ENCODE measurements at places on chromosomes 16 and 17.

GRCh38 chr17:78664476-78665386 is 87.5 kb upstream of the DNAH17 start:
- no peak for DNase-seq

DNA sequence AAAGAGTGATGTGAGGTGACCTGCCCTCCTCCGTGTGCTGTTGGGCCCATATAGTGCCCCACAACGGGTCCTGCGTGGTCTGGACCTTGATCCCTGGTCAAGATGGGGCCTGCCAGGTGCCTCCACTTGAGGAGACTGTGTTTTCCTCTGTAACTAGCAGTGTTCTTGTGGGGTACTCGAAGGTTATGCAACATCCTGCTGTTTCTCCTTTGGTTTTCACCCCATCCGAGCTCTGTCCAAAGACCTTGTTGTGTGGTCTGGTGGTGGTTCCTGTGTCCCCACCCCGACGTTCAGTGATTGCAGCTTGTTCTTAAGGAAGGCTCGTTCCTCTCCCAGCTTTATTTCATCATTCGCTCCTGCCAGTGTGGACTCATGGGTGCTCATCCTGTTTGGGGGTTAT is 38.7 kb upstream of the ZNF750 start:
- no peak for DNase-seq

DNA sequence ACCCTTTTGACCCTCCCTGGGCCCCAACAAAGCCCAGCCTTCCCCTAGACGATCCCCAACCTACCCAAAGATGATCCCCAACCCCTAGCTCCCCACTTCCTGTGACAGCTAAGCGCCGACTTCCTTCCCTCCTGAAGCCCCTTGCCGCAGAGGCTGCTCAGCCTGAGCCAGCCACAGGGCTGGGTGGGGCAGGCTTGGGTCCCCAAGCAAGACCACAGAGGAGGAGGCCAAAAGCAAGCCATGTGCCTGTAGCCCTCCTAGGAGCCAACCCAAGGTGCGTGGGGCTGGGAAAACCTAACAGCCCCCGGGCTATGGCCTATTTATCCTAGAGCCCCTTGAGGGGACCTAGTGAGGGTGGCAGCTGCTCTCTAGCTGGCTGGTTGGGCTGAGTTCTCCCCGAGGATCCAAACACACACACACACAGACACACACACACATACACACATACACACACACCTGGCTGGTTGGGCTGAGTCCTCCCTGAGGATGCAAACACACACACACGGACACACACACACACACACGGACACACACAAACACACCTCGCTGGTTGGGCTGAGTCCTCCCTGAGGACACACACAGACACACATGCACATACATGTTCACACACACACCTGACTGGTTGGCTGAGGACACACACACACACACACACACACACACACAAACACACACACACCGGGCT is 4.8 kb downstream of the ARRB2 start:
- DNase-seq, result peak; percentile 71

GRCh38 chr16:25097276-25097975 is 14.1 kb upstream of the LCMT1 start:
- DNase-seq, result no peak

DNA sequence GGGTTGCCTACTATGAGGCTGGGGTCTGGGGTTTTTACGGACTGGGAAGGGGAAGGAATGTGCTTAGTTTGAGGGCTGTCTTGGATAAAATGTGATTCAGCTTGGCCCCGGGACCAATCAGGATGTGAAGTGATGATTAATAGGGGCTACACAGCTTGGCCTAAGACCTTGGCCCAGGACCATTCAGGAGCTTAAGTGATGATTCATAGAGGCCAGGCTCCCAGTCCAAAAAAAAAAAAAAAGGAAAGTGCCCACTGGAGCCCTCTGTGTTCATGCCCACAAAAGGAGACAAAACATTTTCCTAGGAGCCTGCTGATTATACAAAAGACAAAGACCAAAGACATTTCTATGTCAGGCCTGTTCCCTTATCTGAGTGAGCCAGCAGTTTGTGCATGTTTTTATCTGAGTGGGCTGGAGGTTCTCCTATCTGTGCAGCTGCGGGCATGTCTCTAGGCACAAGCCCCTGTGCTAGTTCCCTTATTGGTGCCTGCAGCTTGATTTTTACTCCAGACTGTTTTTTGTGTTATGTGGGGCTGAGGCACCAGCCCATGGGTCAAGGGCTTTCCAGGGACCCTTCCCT is 898.2 kb upstream of the GOT2 start:
- no peak for DNase-seq

DNA sequence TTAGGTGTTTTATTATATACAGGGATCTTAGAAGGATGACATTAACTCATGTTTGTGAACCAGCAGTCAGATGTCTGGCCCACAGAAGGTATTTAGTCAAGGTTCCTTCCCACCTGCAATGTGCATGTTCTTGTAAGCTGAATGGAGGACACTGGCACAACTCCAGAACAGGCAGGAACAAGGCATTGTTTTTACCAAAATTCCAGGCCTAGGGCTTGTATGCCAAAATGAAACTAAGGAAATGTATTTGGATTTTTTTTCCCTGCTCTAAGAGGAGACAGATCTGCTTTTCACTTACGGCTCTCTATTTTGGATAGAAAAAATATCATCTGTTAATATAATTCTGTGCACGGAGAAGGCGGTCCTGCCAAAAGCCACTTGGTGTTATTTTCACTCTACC is 312.5 kb downstream of the GRIN2A start:
- DNase-seq, result no peak

GRCh38 chr17:61863801-61864126 is 436 bp upstream of the BRIP1 start:
- no peak for DNase-seq

DNA sequence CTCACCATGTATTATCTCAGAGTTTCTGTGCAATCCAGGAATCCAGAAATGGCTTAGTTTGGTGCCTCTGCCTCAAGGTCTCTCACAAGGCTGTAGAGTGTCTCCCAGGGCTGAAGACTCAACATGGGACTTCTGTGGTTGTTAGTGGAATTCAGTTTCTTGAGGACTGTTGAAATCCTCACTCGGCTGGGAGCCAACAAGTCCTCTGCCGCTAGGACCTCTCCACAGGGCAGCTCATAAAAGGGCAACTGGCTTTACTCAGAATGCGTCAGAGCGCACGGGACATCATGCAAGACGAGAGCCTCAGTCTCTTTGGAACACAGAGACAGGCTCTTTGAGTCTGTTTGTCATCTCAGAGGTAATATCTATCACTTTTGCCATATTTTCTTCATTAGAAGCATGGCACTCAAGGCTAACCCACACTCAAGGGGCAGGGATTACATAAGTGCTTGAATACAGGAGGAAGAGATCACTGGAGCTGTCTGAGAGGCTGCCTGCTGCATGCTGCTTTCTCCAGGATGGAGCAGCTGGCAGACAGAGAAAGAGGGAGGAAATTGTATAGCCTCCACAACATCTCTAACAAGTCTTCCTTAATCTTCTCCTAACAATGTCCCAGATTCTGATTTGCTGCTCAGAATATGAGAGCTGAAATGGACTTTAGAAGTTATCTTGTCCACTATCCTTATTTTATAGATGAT is 97.5 kb upstream of the ASIC2 start:
- no peak for DNase-seq

GRCh38 chr17:34885076-34885475 is 76.2 kb downstream of the CCT6B start:
- no peak for DNase-seq

GRCh38 chr16:89065458-89065822 is 28.2 kb upstream of the ACSF3 start:
- DNase-seq, result no peak

GRCh38 chr16:62717026-62717425 is 680.8 kb upstream of the CDH8 start:
- DNase-seq, result no peak

GRCh38 chr17:82590881-82591539 is 57.2 kb downstream of the WDR45B start:
- no peak for DNase-seq

GRCh38 chr16:30659507-30660423 is 1.5 kb downstream of the FBRS start:
- DNase-seq, result peak; percentile 81

DNA sequence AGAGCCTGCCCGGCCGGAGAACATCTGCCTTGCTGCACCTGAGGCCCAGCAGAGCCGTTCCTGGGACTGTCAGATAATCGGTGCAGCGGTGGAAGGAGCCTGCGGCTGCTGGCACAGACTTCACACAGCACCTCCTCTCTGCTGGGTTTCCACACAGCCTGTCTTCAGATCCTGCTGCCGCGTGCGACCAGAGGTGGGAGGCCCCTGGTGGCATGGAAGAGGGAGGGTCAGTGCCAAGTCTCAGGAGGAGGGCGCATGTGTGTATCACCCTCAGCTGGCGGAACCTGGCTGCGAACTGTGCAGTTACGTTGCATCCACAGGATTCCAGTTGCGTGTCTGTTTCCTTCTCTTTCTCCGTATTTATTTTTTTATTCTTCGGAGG is 3.3 kb downstream of the CDK5R1 start:
- DNase-seq, result no peak

DNA sequence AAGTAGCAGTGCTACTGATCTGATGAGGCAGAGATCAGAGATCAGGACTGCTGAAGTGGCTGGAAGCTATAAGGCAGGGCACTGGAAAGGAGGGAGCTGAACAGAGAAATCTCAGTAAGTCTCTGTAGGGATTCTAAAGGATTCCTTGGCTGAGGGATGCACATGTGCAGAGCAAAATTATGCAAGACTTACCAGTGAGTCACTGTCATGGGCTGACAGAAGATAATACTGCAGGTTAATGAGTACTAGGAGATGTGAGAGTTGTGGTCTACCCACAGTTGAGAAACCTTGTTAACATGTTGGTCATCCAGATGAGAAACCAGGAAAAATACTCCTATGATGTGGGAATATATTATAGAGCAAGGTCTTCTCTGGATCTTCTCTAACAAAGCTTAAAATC is 378.1 kb downstream of the HAPSTR1 start:
- no peak for DNase-seq

DNA sequence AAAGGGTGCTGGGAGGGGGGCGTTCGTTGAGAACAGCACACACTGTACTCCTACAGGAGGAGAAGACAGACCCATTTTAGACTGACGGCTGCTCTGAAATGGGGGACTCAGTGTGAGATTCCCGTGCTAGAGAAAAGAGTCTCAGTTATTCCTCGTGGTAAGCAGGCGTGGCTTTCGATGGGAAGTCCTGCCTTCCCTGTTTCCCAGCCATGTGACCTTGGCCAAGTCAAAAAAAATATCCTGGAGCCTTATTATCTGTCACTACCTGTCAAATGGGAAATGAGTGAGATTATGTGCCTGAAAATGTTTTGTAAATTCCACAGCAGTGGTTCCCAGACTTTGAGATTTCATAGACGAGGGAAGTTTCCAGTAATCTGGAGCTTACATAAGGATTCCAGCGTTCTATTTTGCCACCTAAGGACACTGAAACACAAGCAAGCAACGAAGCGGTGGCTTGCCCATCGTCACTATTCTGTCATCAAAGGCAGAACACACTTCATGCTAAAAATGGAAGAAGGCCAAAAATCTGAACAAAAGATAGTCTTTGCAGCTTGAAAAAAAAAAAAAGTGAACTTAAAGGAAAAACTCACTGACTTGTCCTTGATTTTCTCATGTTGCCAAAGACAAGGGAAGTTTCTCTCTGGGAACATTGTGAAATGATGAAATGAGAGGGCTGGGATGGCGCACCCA is 253.4 kb upstream of the RPL38 start:
- no peak for DNase-seq

GRCh38 chr16:12319428-12320035 is 343.0 kb downstream of the SNX29 start:
- no peak for DNase-seq

DNA sequence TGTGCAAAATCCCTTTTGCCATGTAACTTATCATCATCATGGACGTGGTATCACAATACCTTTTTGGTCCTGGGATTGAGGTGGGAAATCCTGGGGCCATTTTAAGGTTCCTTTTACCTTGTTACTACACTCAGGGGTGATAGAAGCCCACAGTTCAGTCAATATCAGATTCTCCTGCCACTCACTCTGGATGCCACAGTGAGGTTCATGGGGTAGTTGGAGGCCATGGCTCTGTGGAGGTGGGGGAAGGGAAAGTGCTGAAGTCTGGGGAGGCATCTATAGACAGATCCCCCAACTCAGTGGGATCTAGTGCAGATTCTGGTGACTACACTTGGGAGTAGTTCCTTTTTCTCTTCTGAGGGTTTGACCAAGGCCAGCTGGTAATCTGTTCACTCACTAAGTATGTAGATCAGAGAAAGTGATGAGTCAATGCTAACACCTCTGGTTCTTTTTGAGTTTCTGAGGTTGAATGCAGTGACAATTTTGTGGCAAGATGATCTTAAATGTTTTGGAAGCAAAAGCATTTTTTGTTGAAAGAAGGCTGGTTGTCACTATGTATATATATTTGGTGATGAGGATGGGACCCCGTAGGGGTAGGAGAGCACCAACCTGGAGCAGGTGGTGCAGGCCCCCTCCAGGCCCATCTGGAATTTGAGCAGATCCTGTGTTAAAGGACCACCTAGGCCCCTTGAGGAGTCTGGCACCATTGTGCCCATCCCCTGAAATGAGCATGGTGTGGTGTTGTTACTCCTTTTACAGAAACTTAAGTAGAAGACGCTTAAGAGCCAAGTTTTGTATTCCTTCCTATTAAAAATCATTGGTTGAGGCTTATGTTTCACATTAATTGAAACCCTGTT is 18.8 kb upstream of the IRF8 start:
- DNase-seq, result no peak
